ENCODE measurements at places on chromosomes 2 and 18.

DNA sequence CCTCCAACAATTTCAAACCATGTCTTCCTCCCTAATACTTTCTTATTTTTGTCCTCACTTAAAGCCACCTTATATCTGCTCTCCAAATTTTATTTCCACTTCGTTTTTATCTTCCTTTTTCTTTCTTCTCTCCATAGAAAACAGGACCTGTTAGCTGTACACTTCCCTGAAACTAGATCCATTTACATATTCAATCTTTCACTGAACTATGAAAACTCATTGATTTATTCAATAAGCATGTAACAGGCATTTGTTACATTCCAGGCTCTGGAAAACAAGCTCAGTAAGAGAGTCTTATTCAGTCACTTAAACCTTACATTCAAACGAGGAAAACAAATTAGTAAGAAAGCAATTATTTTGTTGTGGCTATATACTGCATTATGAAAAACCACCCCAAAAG, 1225.3 kb downstream of the SUCLG1 start:
- no peak for DNase-seq

- no peak for DNase-seq
These were observed 23.4 kb upstream of the UGP2 start for GRCh38 chr2:63818271-63818670.

DNA sequence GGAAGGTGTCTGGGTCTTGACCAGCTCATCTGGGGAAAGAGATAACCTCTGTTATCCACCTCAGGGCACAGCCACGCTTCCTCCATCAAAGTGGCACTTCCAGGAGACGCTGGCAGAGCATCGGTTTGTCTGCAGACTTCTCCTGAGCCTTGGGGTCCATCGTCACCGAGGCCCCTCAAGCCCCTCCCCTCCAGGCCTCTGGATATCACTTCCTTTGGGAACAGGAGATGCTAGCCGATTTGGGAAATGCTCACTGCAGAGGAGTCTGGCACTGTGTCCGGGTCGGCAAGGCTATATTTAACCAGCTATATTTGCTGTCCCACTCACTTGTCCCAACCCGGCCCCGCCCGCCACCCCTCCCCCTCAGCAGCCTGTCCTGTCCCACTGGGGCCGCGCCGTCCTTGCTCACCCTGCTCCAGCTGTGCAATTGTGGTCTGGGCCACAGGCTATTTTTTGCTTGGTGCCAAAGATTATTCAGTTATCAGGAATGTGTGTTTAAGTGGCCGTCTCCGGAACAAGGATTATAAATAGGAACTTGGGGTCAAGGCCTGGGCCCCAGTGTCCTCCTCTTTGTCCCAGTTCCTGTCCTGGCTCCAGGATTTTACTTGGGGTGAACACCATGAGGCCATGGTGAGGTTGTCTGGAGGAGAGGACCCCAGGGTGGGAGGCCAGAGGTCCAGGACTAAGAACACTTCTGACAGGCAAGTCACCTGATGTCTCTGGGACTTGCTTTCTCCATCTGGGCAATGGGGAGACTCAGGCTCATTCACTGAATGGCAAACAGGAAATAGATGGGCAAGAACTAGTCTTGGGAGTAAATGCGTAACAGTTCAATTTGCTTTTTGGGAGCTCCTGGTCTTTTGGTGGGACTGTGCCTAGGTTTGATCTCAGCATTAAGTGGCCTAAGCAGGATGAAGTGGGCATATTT, 263.6 kb downstream of the DYSF start:
- DNase-seq: peak; percentile 94

DNA sequence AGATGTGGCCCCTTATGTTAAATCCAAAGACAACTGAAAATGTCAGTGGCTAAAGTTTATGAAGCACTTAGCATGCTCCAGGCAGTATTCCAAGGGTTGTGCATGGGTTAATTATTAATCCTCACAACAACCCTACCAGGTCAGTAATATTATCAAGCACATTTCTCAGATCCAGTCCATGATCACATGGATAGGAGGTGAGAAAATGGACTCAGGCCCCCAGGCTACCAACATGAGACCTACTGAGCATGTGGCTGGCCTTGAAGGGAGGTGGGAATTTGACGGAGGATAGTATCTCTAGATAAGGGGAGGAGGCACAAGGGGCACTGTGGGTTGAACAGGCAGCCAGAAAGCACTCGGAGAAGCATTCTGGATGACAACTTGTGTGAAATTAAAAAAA, 412.0 kb downstream of the MEIS1 start:
- DNase-seq: no peak

DNA sequence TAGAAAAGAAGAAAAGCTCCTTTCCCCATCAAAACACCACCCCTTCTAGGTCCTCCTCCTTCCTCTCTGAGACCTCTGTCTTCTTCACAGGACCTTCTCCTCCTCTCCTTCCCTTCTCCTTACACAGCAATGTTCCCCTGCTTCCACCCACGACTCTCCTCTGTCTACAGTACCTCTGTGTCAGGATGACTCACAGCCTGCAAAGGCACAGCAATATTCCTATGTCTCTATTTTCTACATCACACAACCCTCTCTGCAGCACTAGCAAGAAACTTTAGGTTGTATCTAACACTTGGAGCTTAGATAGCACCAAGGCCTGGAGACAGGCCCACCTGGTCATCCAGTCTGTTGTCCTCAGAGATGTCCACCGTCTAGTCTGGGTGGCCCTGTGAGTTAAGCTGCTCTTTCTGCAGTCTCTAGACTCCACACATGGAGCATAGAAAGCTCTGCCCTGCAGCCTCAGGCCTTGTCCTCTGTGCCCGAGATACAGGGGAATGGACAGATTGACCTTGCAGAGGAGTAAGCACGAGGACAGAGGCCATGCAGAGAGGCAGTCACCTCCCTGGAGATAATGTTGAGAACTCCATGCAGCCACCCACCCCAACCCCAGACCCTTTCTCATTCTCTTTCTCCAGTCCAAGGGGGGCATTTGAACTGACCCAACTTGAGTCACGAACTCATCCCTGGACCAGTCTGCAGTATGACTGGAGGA, 212.0 kb downstream of the TNS1 start:
- DNase-seq: peak; percentile 66

DNA sequence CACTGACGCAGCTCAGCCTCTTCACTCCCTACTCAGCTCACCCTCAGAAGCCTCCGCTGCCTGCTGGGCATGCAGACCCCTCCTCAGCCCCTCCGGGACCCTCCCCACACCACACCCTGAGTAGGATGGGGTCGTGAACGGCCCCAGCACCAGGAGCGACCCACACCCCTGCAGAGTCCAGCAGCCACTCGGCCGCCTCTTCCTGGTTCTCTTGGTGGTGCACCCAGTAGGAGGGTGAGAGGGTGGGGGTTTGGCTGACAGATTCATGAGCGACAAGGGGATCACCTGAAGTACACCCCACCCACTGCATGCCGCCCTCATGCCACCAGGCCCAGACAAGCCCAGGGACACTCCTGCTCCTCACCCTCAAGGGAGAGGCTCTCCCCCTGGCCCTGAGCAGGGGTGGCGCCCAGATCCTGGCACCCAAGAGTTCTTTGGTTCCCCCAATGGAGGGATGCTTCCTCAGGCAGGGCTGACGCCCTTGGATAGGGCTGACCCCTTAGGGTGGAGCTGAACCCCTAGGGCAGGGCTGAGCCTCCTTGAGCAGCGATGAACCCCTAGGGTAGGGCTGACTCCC, 76.6 kb upstream of the GPC1 start:
- DNase-seq: no peak
